Aorta (tissue), 5 donors: ENCODE measurements at places on chromosomes 16 and 17. TPM values are rescaled to one million over a fixed set of nuclear protein-coding genes. Genes with fewer than 3 reads are reported as not detected.

DNA sequence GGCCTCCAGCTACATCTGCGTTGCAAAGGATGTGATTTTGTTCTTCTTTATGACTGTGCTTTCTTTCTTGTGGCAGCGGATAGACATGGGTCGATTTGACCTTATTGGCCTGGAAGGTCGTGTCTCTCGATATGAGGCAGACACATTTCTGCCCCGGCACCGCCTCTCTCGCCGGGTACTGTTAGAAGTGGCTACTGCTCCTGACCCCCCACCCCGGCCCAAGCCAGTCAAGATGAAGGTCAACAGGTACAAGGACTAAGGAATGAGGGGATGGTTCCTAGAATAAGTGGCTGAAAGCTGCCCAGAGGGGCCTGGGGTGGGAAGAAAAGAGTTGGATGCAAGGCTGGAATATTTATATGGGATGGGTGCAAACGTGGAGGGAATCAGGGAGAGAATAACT, 21.1 kb downstream of the SRCAP start:
- no peak for DNase-seq

GRCh38 chr16:50821586-50821985, 79.7 kb downstream of the CYLD start:
- DNase-seq: no peak

DNA sequence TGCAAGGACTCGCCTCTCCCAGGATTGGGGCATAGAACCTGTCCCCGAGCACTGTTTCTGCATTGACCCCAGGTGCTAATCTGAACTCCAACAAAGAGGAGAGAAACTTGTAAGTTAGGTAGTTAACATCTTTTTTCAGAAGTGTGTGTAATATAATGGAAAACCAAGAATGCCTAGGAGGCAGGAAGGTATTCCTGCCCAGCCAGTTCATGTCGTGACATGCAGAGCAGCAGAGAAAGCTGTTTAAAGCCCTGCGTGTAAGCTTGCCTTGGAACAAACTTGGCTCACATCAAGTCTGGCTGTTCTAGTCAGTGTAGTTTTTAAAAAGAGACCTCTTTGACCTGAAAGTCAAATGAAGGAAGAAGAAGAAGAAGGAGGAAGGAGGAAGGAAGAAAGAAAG, 2.1 kb upstream of the GNA13 start:
- no peak for DNase-seq

GRCh38 chr17:46869296-46869695, 17.9 kb downstream of the WNT9B start:
- no peak for DNase-seq

GRCh38 chr16:79690159-79690558, 89.6 kb upstream of the MAF start:
- DNase-seq: no peak

- peak; percentile 16 for DNase-seq
Measured at GRCh38 chr17:50501054-50501453, 7.2 kb upstream of the MYCBPAP start.

DNA sequence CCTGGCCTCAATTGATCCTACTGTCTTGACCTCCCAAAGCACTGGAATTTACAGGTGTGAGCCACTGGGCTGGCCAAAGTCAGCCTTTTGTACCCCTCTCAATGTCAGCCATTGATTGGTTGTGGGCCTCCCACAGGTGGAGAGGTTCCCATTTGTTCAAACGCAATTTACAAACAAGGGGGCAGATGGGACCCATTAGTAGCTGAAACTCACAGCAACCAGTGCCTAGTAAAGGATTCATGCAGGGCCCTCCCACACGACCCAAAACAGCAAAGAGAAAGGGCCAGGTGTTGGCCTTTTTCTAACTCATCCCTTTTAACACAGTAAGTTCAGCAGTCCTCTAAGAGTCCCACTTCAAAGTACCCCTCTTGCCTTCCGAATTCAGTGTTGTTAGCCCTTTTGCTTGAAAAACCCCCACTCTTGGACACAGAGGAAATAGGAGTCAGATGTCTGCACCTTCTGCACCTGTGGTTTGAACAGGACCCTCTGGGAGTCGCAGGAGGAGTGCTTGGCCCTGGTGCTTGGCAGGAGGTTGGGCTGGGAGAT, 89.2 kb downstream of the PITPNC1 start:
- DNase-seq: no peak

- peak; percentile 90 for DNase-seq
Measured at GRCh38 chr17:78250891-78251772, 19.7 kb downstream of the TMEM235 start.

GRCh38 chr17:72259922-72260321, 139.1 kb downstream of the SOX9 start:
- DNase-seq: no peak

GRCh38 chr17:58047376-58048150, 35.7 kb upstream of the DYNLL2 start:
- no peak for DNase-seq

GRCh38 chr16:28958216-28958615, 7.5 kb downstream of the NFATC2IP start:
- DNase-seq: no peak

GRCh38 chr16:2438121-2438520, 8.9 kb downstream of the CCNF start:
- no peak for DNase-seq

- no peak for DNase-seq
Measured at GRCh38 chr17:72370819-72371218, 250.0 kb downstream of the SOX9 start.

- DNase-seq: no peak
Measured at GRCh38 chr17:681738-682529, 32.7 kb downstream of the VPS53 start.

- DNase-seq: no peak
Measured at GRCh38 chr17:33525186-33525585, 232.1 kb upstream of the ASIC2 start.

- DNase-seq: no peak
Measured at GRCh38 chr17:73343739-73344454, 32.1 kb upstream of the CDC42EP4 start.

DNA sequence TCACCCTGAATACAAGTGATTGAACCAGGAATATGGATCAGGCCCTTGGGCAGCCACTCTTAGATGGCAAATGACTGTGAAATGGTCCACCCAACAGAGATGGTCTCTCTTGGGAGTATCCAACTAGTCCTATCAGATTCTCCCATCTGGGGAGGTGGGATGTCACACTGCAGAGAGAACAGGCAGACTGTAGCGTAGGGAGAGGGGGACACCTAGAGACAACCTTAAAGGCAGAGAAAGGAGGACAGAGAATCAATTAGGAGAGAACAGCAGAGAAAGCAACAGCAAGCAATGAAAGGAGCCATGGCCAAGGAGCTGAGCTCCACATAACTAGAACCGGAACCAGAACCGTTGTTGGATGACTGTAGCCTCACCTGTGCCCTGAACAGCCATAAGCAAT, 37.2 kb downstream of the IQCK start:
- no peak for DNase-seq

GRCh38 chr17:78802008-78802407, 19.9 kb upstream of the CYTH1 start:
- DNase-seq: no peak

- DNase-seq: no peak
Measured at GRCh38 chr17:34598161-34598776, 18.9 kb downstream of the TMEM132E start.

GRCh38 chr16:78650339-78651074, 551.1 kb downstream of the WWOX start:
- no peak for DNase-seq

DNA sequence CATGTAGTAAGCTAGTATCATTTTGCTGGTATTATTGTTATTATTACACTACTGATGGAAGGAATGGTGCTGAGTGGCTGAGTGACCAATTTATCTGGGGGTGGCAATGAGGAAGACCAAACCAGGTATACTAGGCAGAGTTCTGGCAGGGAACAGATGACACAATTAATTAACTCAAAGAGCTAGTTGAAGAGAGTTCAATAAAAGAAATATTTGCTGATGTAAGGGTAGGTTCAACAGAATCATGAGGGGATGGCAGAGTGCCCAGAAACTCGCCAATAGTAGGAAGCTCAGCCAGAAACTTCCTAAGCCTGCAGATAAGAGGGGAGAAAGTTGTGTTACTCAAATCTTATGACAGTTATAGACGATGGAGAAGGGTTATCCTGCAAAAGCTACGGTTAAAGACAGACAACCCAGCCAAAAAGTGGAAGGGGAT, 352.5 kb downstream of the KCNJ2 start:
- peak; percentile 64 for DNase-seq

- no peak for DNase-seq
Measured at GRCh38 chr16:72847187-72848027, 200.5 kb downstream of the ZFHX3 start.

DNA sequence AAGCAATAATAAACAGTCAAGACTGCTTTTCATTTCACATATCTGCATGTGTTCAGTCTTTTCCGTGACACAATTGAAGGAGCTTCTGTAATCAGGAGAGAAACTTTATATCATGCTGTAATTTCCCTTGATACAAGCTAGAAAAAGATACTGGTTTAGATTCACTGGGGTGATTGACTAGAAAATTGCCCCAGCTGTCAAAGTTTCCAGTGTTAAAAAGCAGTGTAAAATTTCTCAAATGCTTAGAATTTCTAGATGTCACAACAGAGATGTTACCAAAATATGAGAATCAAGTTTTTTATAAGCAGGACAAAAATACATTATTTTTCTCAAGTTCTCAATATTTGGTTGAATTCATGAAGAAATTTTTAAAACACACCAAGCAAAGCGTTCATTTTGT, 292.4 kb upstream of the HSBP1 start:
- no peak for DNase-seq

DNA sequence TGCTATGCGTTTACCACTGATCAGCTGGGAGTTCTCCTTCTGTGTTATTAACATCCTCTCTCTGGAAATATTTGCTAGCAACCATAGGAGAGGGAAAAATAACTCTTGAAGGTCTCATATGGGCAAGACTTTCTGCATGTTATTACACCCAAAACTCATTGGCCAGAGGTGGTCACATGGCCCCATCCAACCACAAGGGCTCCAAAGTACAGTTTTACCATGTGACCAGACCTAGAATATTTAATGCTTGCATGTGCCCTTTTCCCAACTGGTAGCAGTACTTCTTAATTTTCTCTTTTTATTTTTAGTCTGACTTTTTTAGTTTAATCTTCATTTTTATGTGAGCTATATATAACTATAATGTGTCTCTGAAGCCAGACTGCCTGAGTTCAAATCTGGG, 141.0 kb upstream of the NOG start:
- no peak for DNase-seq

DNA sequence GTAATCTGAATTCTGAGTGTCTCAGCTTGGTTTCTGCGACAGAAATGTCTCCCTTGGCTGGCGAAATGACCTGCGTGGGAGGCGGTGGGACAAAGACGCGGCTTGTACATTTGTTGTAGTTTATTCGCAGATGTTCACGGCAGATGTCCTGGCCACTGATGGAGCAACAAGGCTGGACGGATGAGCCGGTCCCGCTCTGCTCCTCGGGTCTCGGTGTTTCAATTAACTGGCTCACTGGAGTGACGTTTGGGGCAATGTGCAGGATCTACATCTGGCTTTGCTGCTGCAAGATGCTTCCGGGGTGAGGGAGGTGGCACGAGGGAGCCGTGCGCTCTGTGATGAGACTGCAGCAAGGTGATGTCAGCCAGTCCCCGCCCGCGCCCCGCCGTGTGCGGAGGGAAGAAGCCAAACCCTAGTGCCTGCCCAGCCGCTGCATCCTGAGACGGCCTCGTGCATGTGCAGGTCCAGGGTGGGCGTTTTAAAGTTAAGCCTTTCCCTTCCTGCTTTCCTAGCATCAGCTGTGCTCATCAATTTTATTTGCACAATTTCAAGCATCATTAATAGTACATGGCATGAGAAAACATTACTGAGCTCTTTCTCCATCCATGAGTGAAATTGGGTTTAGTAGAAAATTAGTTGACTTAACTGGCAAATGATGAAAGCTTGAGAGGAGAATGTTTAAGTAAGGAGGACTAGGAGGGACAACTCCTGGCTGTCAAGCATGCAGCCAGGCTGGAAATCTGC, 44.4 kb downstream of the MGAT5B start:
- DNase-seq: peak; percentile 14

GRCh38 chr17:45729294-45729907, 54.7 kb upstream of the CRHR1 start:
- peak; percentile 26 for DNase-seq

DNA sequence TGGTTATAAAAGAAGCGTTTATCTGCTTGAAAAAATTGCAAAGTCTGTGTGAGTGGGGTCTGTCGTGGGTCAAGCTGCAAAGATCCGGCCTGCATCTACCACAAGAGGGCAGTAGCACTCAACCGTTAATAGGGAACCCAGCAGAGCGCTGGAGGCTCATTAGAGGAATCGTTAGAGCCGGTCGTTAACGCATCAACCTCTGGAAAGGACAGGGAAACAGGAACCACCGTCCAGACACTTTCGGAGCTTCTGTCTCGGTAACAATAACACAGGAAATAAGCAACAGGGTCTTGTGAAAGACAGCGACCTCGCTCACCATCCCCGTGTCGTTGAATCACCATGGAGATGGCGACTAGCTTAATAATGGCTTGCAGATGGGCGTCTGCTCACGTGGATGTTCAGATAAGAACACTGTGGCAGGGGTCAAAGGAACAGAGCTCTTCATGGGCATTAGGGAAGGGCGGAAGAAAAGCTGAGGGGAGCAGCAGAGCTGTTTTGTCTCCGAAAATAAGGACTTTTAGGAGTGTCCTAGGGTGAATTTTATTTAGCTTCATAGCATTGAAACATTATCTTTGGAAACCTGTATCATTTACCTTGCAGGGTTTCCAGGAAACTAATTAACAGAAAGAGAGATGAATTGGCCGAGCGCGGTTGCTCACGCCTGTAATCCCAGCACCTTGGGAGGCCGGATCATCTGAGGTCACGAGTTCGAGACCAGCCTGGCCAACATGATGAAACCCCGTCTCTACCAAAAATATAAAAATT, 11.9 kb upstream of the NSRP1 start:
- DNase-seq: peak; percentile 87

GRCh38 chr17:76997981-76998531, 129.9 kb downstream of the MGAT5B start:
- no peak for DNase-seq

DNA sequence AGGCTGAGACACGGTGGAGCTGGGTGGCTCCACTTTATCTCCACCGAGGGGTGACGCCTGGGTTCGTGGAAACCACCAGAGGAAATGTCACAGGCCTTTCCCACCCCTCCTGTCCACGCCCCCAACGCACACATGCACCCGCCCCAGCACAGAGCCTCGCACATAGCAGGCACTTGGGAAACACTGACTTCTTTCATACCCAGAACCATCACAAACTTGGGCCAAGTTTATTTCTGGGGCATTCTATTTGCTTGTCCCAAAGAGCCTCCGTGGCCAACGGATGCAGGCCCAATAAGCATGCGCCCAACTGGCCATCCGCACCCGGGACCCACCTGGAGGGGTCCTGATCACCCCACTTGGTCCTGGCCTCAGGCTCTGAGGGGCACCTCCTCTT, 3.3 kb downstream of the BCAR1 start:
- peak; percentile 63 for DNase-seq

GRCh38 chr16:66084306-66084705, 282.2 kb upstream of the CDH5 start:
- DNase-seq: no peak

GRCh38 chr17:80259457-80260068, 1.1 kb upstream of the RNF213 start:
- DNase-seq: no peak

TNS4 gene
- not detected for polyA plus RNA-seq

NKD1 gene
- polyA plus RNA-seq: 7.6 TPM

SDR42E1 gene
- polyA plus RNA-seq: 0.63 TPM

MYO15A gene
- 7.5 TPM for polyA plus RNA-seq

MNT gene
- polyA plus RNA-seq: 9.0 TPM

OTOA gene
- polyA plus RNA-seq: not detected

HOXB6 gene
- polyA plus RNA-seq: 4.1 TPM

TMEM220 gene
- 8.1 TPM for polyA plus RNA-seq

TERB1 gene
- polyA plus RNA-seq: not detected

KRT39 gene
- not detected for polyA plus RNA-seq
